ENCODE measurements at places on chromosomes 11 and 22.

GRCh38 chr11:2363577-2364370 lies 13.3 kb upstream of the CD81 start:
- DNase-seq = no peak

GRCh38 chr11:123681030-123681429 lies 26.6 kb upstream of the SCN3B start:
- no peak for DNase-seq

GRCh38 chr11:117387992-117388755 lies 60.5 kb downstream of the CEP164 start:
- no peak for DNase-seq

- no peak for DNase-seq
These were observed 72.1 kb upstream of the BMAL1 start for GRCh38 chr11:13205486-13205885.

GRCh38 chr11:107653076-107653475 lies 58.8 kb downstream of the SLN start:
- DNase-seq = no peak

DNA sequence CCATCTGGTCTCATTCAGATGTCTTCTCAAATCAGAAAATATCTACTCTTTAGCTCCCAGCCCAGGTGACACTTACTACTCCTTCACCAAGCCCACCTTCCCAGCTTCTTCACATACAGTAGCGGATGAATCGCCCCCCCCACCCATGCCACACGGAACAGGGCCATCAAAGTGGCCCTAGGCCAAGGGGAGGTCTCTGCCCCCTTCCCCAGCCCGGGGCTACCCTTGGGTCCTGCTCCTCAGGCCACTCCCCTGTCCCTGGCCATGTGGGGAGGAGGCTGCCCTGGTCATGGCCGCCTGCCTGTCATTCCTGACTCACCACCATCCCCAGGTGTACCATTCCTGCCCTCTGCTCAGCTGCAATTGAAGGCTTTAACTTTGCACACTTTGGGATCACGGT lies 142.8 kb downstream of the NECTIN1 start:
- no peak for DNase-seq

- no peak for DNase-seq
These were observed 113.8 kb upstream of the CD82 start for GRCh38 chr11:44451706-44452105.

GRCh38 chr11:117523680-117524079 lies 196.0 kb downstream of the CEP164 start:
- no peak for DNase-seq

- no peak for DNase-seq
These were observed 45.5 kb upstream of the THY1 start for GRCh38 chr11:119468511-119468910.

DNA sequence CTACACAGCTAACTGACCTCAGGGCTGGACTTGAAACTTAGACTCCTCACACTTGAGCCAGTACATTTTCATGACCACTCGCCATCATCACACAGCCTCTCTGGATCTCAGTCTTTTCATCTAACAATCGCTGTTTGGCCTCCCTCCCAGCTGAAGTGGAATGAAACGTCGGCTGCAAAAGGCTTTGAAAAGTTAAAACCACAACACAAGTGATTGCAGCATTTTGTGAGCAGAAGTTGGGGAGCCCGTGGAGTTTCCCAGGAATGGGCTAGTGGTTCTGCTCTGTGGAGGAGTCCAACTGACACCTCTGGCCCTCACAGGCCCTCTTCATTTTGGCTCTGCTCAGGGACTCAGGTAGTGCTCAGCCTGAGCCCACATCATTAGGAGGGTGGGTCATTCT lies 35.9 kb upstream of the TRIM29 start:
- DNase-seq = no peak

DNA sequence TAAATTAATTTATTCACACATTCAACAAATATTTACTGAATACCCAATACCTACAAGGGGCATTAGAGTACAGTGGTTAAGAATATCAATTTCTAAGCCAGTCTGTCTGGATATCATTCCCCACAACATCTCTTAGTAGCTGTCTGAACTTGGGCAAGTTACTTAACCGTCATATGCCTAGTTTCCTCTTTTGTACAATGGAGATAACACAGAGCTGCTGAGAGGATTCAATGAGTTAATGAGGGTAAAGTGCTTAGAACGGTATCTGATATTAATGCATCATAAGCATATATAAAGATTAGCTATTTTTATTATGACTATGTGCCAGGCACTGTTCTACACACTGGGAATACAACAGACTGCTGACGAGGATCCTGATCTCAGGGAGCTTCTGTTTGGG lies 116.4 kb downstream of the APOL5 start:
- no peak for DNase-seq

- no peak for DNase-seq
These were observed 24.8 kb upstream of the POU2AF2 start for GRCh38 chr11:111220721-111221120.

- peak; percentile 10 for DNase-seq
These were observed at the start of gene GRAP2 for GRCh38 chr22:39900306-39901227. TSS of gene GRAP2 (plus strand) at chr22:39901084. CDS start at chr22:39947107, 46,023 bp downstream.

DNA sequence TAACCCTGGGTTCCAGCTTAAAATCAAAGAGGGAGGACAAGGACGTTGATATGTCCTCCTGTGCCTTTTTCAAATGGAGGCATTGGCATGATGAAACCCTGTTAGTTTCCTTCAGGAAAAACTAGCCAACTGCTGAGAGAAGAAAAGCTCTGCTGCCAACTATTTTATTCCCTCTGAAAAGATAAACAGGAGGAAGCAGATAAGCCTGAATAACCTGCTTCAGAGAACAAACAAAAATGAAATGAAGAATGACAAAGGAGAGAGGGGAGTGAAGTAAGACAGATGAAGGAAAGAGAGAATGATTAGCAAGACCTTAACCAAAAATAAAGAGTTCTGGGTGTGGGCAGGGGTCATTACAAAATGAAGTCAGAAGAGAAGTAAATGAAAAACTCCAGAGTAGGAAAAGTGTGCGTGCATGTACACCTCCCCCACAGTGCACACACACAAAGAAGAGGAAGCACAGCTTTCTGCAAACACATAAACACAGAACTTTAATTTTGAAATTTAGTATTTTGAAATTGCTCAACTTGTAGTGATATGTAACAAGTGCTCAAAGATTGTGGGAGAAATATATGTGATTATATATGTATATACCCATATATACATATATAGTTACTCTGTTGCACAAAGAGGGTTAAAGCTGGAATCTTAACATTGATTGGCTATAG lies 332.2 kb downstream of the LUZP2 start:
- no peak for DNase-seq

GRCh38 chr22:17743661-17744411 lies 30.4 kb downstream of the BID start:
- no peak for DNase-seq

DNA sequence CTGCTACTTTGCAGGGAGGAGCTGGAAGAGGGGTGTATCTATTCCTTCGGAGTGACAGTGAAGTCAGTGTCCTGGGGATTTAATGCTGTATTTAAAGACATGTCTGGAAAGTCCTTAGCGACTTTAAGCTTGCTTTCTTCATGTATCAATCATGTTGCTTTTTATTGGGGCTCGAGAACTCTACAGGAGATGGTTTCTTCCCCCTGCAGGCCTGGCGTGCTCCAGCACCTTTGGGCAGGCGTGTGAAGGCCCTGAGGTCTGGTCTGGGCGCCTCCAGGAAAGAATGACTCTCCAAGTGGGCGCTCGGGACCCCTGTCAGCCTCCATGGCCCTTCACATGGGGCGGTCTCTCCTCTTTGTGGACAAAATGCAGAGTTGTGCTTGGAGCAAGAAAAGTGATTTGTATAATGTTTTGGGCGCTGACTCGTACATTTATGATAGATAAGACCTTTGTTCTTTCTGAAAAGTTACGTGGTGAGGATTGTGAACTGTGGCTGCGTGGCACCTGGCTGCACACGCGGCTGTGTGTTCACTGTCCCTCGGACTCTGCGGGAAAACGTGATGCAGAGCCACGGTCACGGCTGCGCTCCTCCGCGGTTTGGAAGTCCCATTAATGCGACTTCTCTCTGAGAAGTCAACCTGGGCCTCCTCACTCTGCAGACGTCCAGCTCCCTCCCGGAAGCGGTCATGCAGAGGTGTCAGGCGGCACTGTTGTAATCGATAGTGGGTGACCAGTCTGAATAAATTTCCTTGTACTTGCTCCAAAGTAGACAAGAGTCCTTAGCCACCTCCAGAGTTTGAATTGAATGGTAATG lies 282.5 kb downstream of the TBC1D22A start:
- no peak for DNase-seq

GRCh38 chr11:117713538-117713991 lies 83.5 kb downstream of the DSCAML1 start:
- DNase-seq = no peak

DNA sequence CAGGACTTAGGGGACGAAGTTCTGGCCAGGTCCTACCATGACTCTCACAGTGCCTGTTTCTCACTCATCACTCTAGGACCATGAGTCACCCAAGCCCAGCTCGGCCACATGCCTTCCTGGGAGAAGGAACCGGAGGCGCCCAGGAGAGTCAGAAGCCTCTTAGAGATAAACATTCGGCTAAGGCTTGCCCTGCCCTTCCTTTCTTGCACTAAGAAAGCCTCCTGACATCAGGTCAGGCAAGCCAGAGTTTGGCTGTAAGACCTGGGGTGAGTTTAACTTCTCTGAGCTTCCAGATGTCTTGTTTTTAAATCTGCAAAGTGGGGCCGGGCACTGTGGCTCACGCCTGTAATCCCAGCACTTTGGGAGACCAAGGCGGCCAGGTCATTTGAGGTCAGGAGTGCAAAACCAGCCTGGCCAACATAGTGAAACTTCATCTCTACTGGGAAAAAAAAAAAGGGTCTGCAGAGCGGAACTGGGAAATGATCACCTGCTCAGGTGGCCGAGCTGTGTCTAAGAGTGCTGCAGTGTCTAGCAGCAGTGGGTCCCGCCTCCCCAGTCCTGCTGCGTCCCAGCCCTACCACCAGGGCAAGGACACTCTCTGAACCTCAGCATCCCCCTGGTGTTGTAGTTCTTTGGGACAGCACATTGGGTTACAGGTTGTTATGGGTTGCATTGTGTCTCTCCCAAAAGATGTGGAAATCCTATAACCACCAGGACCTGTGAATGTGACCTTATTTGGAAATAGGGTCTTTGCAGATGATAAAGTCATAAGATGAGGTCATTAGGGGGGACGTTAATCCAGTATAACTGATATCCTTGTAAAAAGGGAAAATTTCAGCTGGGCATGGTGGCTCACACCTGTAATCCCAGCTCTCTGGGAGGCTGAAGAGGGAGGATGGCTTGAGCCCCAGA lies 1.8 kb upstream of the CARS1 start:
- no peak for DNase-seq

GRCh38 chr11:118930094-118930712 lies 4.5 kb upstream of the BCL9L start:
- DNase-seq = peak; percentile 65

DNA sequence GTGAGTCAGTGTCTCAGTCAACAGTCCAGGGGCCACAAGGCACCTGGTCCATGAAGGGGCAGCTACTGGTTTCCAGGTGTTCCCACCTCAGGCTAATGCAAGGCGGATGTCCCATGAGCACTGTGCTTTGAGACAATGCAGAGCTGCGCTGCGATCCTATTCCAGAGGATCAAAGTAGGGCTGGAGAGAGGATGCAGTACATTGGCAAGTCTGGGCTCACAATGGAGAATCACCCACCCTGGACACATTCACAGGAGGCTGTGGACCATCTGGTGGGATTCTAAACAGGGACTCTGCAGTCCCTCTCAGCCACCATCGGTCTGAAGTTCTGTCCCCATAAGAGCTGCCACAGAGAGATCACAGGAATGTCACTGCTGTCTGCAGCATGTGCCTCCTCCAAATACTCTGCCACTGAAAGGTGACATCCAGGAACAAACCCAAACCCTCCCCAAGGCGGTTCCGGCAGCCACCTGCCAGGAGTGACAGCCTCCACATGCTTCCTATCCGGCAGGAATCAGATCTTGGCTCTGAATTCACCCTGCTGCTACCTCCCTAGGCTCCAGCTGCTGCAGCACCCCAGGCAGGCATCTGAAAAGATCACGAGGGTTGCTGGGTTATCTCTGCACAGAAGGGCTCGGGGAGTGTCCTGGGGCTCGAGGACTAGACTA lies 45.3 kb upstream of the SERPIND1 start:
- DNase-seq = no peak

DNA sequence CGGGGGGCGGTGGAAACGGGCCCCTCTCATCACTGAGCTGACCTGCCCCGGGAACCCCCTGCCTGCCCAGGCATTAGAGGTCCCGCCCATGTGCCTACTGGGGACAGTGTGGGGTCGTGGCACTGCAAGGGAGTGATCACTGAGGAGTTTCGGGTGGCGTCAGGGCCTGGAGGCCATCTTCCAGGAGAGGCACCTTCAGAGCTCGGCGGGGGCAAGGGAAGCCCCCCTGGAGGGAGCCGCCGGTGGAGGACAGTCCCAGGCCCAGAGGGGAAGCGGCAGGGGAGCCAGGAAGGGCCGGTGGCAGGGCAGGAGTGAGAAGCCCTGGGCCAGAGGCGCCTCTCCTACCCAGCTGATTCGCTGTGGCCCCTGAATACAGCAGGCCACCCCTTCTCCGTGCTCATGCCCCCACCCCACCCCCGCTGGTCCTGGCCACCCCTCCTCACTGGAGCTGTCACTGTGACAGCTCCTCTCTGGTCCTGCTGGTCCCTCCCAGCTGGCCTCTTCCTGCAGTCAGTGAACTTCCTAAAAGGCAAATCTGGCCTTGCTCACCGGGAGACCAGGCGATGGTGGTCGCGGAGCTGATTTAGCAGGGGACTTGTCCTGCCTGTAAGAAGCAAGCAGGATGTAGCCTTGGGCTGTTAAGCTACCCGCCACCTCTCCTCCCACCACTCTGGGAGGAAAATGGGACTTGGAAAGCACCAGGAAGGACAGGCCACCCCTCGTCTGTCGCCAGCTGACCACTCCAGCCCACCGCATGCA lies 2.0 kb upstream of the MAPK11 start:
- DNase-seq = no peak

- DNase-seq = peak; percentile 90
These were observed 26.0 kb upstream of the FADD start for GRCh38 chr11:70176940-70177689.

GRCh38 chr22:23899042-23899745 lies 5.0 kb downstream of the MIF start:
- DNase-seq = no peak

DNA sequence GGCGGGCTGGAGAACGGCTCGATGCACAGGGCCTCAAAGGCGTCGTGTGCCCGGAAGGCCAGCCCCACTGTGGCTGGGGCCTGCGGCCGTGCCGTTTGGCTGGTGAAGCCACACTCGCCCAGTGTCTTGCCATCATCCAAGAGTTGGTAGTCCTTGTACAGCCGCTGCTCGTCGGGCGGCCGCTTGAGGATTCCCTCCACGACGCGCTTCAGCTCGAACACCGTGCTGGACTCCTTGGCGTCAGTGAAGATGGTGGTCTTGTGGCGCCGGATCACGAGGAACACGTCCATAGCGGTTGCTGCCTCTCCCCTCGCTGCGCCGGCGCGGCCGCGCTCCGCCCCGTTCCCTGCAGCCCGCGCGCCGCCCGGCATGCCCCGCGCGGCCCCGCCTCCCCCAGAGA lies 30.3 kb upstream of the PRDM10 start:
- no peak for DNase-seq

- DNase-seq = peak; percentile 35
These were observed 7.0 kb upstream of the DDX17 start for GRCh38 chr22:38513063-38513462.

- DNase-seq = no peak
These were observed 5.1 kb downstream of the SNU13 start for GRCh38 chr22:41683616-41684015.

Data from GM12891 (cell line).